Esophagus squamous epithelium (tissue), 5 donors: ENCODE measurements at places on chromosomes 2 and 18. TPM values are rescaled to one million over a fixed set of nuclear protein-coding genes. Genes with fewer than 3 reads are reported as not detected.

GRCh38 chr2:29106256-29106655 is 9.0 kb upstream of the CLIP4 start:
- H3K27ac ChIP-seq = no peak overlapping the region
- H3K4me1 ChIP-seq = peaks cover 36% of the 10 kb centered on the region
- DNase-seq = no peak
- no peak overlapping the region for H3K4me3 ChIP-seq
- no peaks in the 10 kb centered on the region for H3K27me3 ChIP-seq

DNA sequence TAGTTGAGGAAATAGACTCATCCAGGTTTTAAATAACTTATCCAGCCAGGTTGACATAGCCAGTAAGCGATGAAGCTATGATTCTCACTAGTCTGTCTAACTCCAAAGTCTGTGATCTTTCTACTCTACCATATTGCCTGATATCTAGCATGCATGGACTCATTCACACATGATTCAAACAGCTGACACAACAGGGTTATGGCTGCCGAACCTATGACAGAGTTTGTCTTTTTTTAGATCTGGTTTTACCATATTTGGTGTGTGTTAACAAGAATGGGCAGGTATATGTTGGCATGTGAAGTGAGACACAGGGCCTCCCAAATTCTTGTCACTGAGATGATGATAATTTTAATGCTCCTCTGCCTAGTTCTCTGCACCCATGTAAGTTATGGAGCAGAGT is 210.6 kb downstream of the BABAM2 start:
- no peak overlapping the region for H3K4me3 ChIP-seq
- H3K27ac ChIP-seq = no peak overlapping the region
- no peaks in the 10 kb centered on the region for H3K27me3 ChIP-seq
- peaks cover 25% of the 10 kb centered on the region for H3K4me1 ChIP-seq
- no peaks in the 10 kb centered on the region for H3K36me3 ChIP-seq
- no peak for DNase-seq

The OST4 gene
- 179 TPM for total RNA-seq

- no peaks in the 10 kb centered on the region for H3K36me3 ChIP-seq
- no peaks in the 10 kb centered on the region for H3K27me3 ChIP-seq
- peaks cover 45% of the 10 kb centered on the region for H3K4me1 ChIP-seq
- no peak for DNase-seq
- no peak overlapping the region for H3K4me3 ChIP-seq
These were observed 123.9 kb downstream of the ZFP36L2 start for GRCh38 chr2:43102366-43103092.

The SS18 gene
- 107 TPM for total RNA-seq

DNA sequence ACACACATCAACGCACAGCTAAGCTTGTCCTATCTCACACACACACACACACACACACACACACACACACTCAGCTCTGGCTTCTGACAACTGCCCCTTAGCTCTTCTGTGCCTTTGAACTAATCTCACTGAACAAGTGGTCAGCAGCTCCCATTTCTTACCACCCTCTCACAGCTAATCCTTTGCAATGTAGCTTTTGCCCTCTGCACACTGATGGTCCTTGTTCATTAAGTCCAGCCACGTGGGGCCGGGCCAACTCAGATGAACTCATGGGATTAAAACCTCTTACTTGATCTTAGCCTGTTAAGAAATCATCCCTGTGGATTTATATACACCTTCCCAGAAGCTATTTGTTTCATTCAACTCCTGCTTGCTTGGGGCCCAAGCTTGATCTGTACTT is 36.6 kb downstream of the DPYSL5 start:
- H3K27ac ChIP-seq = no peak overlapping the region
- no peak overlapping the region for H3K4me3 ChIP-seq
- no peaks in the 10 kb centered on the region for H3K36me3 ChIP-seq
- no peaks in the 10 kb centered on the region for H3K4me1 ChIP-seq
- no peaks in the 10 kb centered on the region for H3K27me3 ChIP-seq

DNA sequence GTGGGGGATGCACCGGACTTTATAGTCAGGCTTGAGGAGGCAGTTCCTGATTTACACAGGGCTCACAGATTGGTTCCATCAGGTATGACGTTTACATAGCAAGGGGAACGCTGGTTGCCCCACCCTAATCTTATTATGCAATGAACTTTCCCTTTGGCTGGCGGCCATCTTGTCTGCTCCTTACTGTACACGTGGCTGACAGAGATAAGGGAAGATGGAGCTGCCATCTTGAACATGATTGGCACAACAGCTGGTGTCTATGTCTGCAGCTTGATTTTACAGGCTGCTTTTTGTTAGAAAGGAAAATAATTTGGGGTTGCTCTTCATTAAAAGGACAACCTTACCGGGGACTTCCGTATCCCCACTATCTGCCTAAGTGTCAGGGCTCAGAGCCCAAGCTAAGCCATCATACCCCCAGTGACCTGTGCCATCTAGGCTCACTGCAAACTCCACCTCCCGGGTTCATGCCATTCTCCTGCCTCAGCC is 33.5 kb upstream of the ATG16L1 start:
- no peak overlapping the region for H3K27ac ChIP-seq
- H3K36me3 ChIP-seq = no peaks in the 10 kb centered on the region
- no peak for DNase-seq
- H3K4me1 ChIP-seq = peaks cover 7% of the 10 kb centered on the region

- H3K27ac ChIP-seq = no peak overlapping the region
- H3K4me1 ChIP-seq = no peaks in the 10 kb centered on the region
- H3K27me3 ChIP-seq = no peaks in the 10 kb centered on the region
- no peak overlapping the region for H3K4me3 ChIP-seq
- H3K36me3 ChIP-seq = no peaks in the 10 kb centered on the region
These were observed 130.2 kb downstream of the FAM124B start for GRCh38 chr2:224271617-224272236.

GRCh38 chr2:77519164-77519887 is 2.9 kb downstream of the LRRTM4 start:
- H3K27ac ChIP-seq = no peak overlapping the region
- no peak overlapping the region for H3K4me3 ChIP-seq
- no peaks in the 10 kb centered on the region for H3K4me1 ChIP-seq
- H3K27me3 ChIP-seq = no peaks in the 10 kb centered on the region
- DNase-seq = no peak

DNA sequence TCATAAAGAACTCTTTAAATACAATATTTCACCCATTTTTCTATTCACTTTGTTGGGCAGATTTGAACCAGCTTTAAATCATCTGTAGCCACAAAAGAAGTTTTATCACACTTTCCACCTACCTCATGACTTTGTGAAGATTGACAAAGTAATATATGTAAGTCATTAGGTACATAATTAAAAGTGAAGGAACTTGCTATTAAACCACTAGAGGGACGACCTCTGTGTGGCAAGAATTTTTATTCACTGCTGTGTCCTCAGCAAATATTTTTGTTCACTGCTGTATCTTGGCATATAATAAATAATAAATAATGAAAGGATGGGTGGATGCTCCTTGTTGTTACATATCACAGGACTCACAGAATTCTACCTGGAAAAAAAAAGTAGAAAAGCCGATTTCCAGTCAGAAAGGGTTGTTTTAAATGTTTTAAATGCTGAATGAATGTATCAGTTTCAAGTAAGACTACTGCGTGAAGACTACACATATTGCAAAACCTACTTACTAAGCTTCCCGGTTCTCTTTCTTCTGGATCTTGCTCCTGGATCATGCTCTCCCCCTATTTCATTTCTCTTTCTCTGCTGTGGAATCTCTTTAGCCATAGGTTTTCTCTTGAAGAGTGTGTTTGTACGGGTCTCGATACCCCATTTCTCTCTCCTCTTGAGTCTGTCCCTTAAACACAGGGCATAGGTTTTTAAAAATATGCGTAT is 44.8 kb downstream of the KCMF1 start:
- no peak for DNase-seq
- H3K4me1 ChIP-seq = peaks cover 13% of the 10 kb centered on the region
- no peak overlapping the region for H3K27ac ChIP-seq
- H3K4me3 ChIP-seq = no peak overlapping the region
- H3K36me3 ChIP-seq = no peaks in the 10 kb centered on the region
- H3K27me3 ChIP-seq = no peaks in the 10 kb centered on the region

The RSAD2 gene
- total RNA-seq = 0.18 TPM

- no peak overlapping the region for H3K27ac ChIP-seq
- H3K36me3 ChIP-seq = no peaks in the 10 kb centered on the region
- H3K4me1 ChIP-seq = no peaks in the 10 kb centered on the region
- DNase-seq = no peak
- no peak overlapping the region for H3K4me3 ChIP-seq
These were observed 57.1 kb downstream of the TRIB2 start for GRCh38 chr2:12773586-12774394.

GRCh38 chr18:74148543-74149070 is 284 bp downstream of the TIMM21 start:
- no peaks in the 10 kb centered on the region for H3K27me3 ChIP-seq
- no peak for DNase-seq
- H3K36me3 ChIP-seq = no peaks in the 10 kb centered on the region
- peak overlapping the region; percentile 81 for H3K4me3 ChIP-seq

The SNORC gene
- 0.56 TPM for total RNA-seq

DNA sequence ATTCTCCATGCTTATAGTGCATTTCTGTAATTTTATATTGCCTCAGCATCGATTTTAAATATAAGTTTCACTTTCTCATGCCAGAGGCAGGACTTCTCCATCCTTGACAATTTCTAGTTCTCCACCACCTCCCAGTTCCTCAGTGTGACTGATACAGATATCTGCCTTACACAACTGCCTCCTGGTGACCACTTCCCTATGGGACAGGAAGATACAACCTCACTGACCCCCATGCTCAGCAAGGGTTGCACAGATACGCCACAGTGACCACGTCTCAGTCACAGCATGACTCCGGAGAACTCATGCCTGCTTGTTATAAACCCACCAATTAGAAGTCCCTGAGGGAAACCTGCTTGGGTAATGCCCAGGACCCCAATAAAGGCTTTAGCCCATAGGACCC is 284.0 kb upstream of the MC4R start:
- DNase-seq = no peak
- H3K27ac ChIP-seq = no peak overlapping the region
- no peak overlapping the region for H3K4me3 ChIP-seq
- H3K4me1 ChIP-seq = no peaks in the 10 kb centered on the region

The GPAT2 gene
- 2.1 TPM for total RNA-seq

- H3K4me3 ChIP-seq = no peak overlapping the region
- no peaks in the 10 kb centered on the region for H3K4me1 ChIP-seq
- DNase-seq = no peak
- no peak overlapping the region for H3K27ac ChIP-seq
- no peaks in the 10 kb centered on the region for H3K27me3 ChIP-seq
- H3K36me3 ChIP-seq = no peaks in the 10 kb centered on the region
These were observed 77.0 kb downstream of the EPC2 start for GRCh38 chr2:148721520-148721931.

DNA sequence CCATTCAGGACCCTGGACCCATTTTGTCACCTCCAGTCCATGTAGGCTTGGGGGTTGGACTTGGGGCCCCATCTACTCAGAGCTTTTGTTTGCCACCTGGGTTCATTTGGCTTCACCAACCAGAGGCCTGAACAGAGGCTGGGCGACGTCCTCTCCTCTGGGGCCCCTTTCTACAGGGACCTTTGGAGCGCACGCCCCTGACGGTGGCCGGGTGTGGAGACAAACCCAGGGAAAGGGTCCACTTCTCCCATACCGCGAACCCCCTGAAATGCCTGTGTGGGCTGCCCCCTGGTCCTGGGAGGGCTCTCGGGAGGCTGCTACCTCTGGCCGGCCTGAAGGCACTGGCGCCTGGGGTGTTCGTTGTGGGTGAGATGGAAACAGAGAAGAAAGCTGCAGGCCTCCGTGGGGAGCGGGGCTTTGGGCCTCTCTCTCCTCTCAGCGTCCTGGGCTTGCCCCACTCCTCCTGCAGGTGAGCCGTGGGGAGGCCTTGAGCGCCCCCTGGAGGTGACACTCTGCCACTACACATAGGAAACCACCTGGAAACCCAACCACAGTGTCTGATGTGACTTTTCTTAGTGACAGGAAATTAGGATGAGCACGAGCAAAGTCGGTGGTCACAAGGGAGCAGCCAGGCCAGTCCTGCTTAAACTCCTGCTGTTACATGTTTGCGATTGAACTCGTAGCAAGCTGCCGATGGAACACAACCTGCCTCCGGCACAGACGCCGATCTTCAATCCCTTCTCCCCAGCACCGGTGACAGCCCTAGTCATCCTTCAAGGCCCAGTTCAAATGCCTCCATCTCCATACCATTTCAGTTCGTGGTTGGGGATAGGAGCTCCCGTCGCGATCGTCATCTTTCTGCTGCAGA is 12.0 kb upstream of the NTSR2 start:
- DNase-seq = no peak
- no peak overlapping the region for H3K27ac ChIP-seq
- H3K27me3 ChIP-seq = no peaks in the 10 kb centered on the region
- H3K4me3 ChIP-seq = no peak overlapping the region
- H3K4me1 ChIP-seq = no peaks in the 10 kb centered on the region

The ATG9A gene
- 37.8 TPM for total RNA-seq

GRCh38 chr2:187081461-187081860 is 232.5 kb upstream of the ZSWIM2 start:
- H3K4me1 ChIP-seq = no peaks in the 10 kb centered on the region
- H3K27ac ChIP-seq = no peak overlapping the region
- H3K4me3 ChIP-seq = no peak overlapping the region

The NEB gene
- 0.38 TPM for total RNA-seq

The SOS1 gene
- 48.2 TPM for total RNA-seq

DNA sequence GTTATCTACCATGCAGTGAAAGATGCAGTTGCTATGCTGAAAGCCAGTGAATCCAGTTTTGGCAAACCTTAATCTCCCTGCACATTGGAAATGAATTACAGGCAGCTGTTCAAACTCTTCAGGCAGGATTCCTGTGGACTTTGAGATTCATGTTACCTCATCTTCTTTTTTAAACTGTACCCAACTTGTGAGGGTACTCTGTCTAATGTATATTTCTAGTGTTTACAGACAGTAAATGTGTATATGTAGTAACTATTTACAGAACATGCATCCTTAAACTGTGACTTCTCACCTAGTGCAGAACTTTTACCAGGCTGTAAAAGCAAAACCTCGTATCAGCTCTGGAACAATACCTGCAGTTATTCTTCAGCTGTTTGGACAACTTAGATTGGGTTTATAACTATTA is 50.9 kb downstream of the KDM3A start:
- peaks cover 38% of the 10 kb centered on the region for H3K4me1 ChIP-seq
- peak overlapping the region; percentile 2 for H3K27ac ChIP-seq
- H3K4me3 ChIP-seq = no peak overlapping the region
- H3K36me3 ChIP-seq = peaks cover 18% of the 10 kb centered on the region
- no peaks in the 10 kb centered on the region for H3K27me3 ChIP-seq

- no peak for DNase-seq
- H3K4me1 ChIP-seq = no peaks in the 10 kb centered on the region
- H3K36me3 ChIP-seq = no peaks in the 10 kb centered on the region
- H3K4me3 ChIP-seq = no peak overlapping the region
These were observed 999.8 kb upstream of the CDH2 start for GRCh38 chr18:29176681-29177080.

GRCh38 chr18:63111671-63112402 is 207.7 kb downstream of the BCL2 start:
- H3K27me3 ChIP-seq = no peaks in the 10 kb centered on the region
- no peak for DNase-seq
- H3K4me3 ChIP-seq = no peak overlapping the region

GRCh38 chr2:100813527-100813926 is 6.4 kb upstream of the NPAS2 start:
- no peak overlapping the region for H3K4me3 ChIP-seq
- no peak overlapping the region for H3K27ac ChIP-seq
- H3K27me3 ChIP-seq = no peaks in the 10 kb centered on the region
- no peaks in the 10 kb centered on the region for H3K4me1 ChIP-seq

The TMEM198 gene
- 0.62 TPM for total RNA-seq

The METTL8 gene
- total RNA-seq = 31.6 TPM

The ONECUT2 gene
- 0.04 TPM for total RNA-seq

The RGPD3 gene
- 0.49 TPM for total RNA-seq

GRCh38 chr2:26721115-26722032 is 28.9 kb downstream of the KCNK3 start:
- no peaks in the 10 kb centered on the region for H3K27me3 ChIP-seq
- H3K4me1 ChIP-seq = peaks cover 39% of the 10 kb centered on the region
- no peaks in the 10 kb centered on the region for H3K36me3 ChIP-seq
- peak overlapping the region; percentile 73 for H3K27ac ChIP-seq
- no peak for DNase-seq
- H3K4me3 ChIP-seq = no peak overlapping the region
